ENCODE measurements at places on chromosomes 6 and 20.

GRCh38 chr6:72620871-72621290 is 983 bp upstream of the KCNQ5 start:
- DNase-seq, result no peak

- no peak for DNase-seq
Observed at GRCh38 chr6:56448046-56448445, 194.6 kb downstream of the DST start.

DNA sequence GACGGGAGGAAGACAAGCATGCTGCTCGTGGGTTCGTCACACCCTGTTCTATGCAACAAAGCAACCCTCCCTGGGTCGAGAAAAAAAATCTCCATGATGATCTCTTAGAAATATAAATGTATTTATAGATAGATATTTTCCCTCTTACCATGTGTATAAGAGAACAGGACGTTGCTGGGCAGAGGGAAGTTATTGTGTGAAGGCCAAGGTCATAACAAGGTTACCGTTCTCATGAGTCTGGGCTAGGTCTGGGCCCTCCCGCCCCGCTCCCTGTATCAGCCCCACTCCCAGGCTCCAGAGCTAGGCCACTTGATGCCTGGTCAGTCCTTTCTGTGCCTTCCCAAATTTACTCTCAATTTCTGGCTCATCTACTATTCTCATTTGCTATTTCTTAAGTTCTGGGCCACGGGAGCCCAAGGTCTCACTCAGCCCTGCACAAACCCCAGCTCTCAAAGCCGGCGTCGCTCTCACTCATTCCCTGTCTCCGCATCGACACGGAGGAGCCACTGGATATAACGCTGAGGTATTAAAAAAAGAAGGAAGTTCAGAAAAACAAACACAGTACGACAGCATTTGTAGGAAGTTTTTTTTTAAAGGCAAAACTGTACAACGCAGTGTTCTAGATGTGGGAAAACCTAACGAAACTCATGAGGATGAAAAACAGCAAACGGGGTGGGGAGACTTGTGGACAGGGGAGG is 96.8 kb downstream of the PSMG4 start:
- peak; percentile 50 for DNase-seq

DNA sequence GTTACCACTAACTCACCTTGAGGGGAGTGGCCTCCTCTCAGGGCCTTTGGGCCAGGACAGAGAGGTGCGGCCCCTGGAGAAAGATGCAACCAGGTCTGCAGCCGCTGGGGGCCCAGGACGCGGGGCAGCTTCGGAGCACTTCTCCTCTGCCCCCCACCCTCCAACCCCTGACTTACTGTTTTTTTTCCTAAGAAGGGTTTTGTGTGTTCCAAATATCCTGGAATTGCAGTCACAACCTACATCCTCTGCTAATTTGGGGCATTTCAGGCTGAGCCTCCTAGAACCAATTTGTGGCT is 1.7 kb downstream of the LINC00237 start:
- DNase-seq, result no peak

DNA sequence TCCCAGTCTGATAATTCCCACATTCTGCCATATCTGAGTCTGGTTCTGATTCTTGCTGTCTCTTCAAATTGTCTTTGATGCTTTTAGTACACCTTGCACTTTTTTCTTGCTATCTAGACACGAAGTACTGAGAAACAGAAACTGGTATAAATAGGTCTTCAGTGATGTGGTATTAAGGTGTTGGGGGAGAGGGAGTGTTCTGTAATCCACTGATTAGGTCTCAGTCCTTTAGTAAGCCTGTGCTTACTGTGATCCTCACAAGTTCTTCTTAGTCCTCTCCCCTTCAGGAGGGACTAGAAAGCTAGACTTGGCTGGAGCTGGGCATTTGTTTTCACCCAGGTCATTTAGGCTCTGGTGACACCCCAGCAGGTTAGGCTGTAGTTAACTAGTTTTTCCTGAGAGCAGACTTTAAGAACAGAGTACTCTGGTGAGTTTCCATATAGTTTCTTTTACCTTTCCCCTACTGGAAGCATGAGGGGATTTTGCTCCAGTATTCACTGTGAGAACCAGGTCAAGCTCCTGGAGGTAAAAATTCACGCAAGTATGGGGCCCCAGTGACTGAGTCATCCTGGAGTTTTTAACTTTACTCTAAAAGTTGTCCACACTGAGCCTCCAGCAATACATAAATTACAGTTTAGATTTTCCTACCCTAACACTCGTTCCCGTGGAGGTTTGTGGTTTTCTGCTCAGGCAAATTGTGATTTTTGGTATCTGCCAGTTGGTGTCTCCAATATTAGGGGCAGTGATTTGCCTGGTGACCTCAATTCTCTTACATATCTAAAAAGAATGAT is 154.6 kb downstream of the CDKAL1 start:
- DNase-seq, result no peak

DNA sequence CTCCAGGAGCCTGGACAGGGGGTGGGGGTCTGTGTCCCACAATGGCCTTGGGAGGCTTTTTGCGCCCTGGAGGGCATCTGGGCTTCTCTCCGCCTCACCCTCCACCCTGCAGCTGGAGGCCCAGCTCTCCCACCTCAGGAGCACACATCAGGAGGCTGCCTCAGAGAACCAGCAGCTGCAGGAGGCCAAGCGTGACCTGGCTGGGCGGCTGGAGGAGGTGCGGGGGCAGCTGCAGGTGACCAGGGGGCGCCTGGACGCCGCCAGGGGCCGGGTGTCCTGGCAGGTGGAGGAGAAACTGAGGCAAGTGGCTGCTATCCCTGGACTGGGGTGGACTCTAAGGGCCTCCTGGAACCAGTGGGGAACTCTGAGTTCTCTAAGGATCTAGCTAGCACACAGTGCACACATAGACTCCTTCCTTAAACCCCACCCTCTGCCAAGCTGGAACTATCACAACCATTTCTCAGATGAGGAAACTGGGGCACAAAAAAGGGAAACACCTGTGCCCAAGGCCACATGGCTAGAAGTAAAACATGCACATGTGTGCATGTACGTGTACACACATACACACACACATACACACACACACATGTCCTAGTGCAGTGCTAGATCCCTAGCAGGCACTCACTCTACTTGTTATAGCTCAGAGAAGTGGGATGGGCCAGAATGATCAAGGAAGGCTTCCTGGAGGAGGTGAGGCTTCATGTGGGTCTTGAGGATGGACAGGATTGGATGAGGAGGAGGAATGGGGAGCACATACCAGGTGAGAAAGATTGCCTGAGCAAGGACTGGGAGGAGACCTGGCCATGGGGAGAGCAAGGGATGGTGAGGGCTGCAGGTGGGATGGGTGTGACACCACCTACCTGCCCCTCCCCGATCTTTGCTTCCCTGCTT is 22.9 kb downstream of the RAB44 start:
- DNase-seq, result no peak

- DNase-seq, result no peak
Observed at GRCh38 chr6:44731485-44732095, 344.1 kb downstream of the CDC5L start.
